ENCODE measurements at places on chromosomes 5 and 9.

- DNase-seq, result peak; percentile 86
Observed at GRCh38 chr9:16213781-16214515, 656.5 kb downstream of the BNC2 start.

DNA sequence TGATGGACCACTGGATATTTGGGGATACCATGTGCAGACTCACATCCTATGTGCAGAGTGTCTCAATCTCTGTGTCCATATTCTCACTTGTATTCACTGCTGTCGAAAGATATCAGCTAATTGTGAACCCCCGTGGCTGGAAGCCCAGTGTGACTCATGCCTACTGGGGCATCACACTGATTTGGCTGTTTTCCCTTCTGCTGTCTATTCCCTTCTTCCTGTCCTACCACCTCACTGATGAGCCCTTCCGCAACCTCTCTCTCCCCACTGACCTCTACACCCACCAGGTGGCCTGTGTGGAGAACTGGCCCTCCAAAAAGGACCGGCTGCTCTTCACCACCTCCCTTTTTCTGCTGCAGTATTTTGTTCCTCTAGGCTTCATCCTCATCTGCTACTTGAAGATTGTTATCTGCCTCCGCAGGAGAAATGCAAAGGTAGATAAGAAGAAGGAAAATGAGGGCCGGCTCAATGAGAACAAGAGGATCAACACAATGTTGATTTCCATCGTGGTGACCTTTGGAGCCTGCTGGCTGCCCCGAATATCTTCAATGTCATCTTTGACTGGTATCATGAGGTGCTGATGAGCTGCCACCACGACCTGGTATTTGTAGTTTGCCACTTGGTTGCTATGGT, 54.5 kb upstream of the HNRNPA0 start:
- DNase-seq, result no peak

- DNase-seq, result no peak
Observed at GRCh38 chr9:128294142-128294541, 18.1 kb downstream of the SWI5 start.

DNA sequence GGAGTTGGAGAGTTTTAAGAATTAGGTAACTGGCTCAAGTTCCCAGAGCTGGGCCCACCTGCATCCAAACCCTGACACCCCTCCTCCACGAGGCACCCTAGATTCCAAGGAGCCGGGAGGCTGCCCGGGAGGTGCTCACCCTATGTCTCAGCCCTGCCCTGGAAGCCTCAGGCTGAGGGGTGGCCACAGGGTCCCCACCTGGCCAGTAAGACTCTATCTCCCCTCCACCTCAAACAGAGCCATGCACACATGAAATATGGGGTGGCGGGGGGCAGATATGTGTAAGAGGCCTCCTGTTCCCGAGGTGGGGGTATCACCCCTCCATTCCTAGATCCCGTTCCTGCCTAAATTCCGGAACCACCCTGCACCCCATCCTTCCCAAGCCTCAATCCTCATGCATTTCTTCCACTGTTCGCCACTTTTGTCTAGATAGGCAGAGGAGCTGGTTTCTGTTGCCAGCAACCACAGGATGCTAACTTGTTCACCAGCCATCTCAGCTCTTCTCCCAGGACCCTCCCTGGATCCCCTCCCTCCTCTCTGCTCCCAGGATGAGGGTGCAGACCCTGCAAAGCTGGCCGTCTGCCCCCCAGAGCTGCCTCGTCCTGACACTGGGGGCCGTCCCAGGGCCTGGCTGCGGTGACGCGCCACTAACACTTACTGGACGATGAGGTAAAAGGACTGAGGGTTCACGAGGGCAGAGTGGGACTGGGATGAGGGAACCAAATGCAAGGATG, 44.1 kb downstream of the COL23A1 start:
- no peak for DNase-seq

DNA sequence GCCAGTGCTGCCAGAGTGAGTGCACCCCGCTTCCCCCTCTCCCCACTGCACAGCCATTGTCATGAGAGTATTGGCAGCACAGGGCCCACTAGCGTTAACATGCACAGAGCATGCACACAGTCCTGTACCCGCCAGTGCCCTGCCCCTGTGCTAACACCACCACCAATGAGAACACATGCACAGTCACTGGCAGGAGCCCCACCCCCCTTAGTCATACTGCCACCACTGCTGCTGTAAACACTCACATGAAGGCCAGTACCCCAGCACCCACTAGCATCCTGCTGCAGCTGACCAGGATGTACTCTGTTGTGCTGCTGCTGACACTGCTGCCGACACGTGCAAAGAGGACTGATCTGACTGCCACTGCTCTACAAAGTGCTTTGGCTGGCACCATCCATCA, 19.5 kb upstream of the RANBP6 start:
- no peak for DNase-seq

- DNase-seq, result no peak
Observed at GRCh38 chr9:2992427-2992826, 148.5 kb upstream of the PUM3 start.

GRCh38 chr5:65808251-65808741, 86.3 kb downstream of the NLN start:
- no peak for DNase-seq

DNA sequence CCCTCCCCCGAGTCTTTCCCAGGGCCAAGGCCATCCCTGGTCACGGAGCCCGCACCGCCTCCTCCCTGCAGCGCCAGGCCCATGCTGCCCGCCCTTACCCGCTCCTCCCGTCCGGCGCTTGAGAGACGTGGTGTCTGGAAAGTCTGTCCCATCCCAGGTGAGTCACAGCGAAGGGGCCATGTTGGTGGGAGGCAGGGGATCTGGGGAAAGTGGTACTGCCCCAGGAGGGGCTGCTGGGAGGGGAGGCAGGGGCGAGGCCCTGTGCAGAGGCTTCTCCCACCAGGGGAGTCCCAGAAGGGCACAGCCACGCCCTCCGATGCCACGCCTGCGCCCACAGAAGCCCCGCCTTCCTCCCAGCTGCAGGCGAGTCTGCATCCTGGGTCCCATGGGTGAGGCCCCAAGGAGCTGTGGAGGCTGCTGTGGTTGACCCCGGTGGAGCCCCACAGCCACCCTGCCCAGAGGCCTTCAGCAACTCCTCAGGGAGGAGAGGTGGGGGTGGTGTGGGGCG, 107.0 kb upstream of the PPP1R26 start:
- DNase-seq, result no peak

DNA sequence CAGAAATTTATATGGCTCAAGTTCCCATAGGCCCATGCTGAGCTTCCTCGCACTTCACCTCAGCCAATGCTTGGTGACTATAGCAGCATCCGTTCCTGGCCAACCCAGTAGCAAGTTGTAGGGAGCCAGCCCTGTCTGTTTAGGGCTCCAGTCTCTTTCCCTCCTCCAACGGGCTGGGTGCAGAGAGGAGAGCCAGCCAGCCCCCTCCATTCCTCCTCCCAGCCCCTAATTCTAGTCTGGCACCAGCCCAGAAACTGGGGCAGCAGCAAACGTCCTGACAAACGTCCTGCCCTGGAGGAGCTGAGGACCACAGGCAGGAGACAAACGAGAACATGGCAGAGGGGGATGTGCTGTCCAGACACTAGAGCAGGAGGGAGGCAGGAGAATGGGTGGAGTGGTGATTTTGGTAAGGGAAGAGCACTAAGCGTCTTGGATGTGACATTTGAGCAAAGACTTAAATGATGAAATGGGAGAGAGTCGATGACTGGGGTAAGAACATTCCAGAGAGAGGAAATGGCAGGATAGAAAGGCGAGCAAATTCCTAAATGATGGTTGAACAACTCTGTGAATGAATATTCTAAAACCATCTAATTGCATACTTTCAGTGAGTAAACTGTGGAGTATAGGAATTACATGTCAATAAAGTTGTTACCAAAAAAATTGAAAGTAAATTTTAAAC, 222.5 kb upstream of the DAPK1 start:
- no peak for DNase-seq

DNA sequence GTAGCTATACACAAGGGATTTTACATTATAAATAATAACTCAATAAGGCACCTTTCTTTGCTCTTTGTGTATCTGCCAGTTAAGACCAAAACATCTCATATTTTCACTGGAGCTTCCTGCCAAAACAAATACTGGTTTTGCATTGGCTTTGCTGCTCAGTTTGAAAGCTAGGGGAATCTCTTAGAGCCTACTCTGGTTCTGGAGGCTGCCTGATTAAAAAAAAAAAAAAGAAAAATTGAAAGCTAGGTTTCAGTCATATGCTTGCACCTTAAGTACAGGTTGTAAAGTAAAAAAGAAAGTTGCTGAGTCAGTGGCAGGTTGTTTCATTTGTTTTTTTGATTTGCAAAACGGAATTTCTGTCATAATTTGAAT, 2.3 kb downstream of the DENND4C start:
- DNase-seq, result no peak

DNA sequence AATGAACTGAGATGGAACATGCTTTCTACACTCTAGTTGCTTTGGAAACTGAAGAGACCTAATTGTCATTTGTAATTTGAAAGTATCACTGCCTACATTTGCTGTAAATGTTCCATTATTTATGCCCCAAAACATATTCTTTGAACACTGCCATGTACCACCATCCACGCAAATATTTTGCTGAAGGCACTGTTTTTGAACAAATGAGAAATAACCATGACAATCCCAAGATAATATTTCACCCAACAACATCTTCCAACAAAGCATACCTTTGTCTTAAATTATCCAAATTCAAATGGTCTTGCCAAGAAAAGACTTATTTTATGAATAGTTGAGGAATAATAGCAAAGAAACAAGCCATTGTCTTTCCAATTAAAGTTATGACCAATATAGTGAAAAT, 356.2 kb downstream of the SEMA5A start:
- DNase-seq, result no peak

GRCh38 chr5:35182486-35182885, 47.8 kb downstream of the PRLR start:
- no peak for DNase-seq

DNA sequence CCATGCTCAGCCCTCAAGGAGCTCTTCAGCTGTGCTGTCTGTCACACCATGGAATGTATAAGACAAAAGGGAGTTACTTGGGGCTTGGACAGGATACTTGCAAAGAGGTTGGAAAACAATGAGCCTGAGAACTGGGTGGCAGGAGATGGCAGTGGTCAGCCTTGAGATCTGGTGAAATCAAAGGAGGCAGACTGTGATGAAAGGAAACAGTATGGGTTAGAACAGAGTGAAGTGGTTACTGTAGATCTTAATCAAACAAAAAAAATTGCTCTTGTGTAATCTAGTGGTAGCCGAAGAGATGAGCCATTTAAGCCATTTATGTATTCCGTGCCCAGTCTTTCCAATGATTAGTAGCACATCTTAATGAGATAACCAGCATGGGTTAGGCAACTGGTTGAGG, 142.2 kb downstream of the SV2C start:
- DNase-seq, result no peak

DNA sequence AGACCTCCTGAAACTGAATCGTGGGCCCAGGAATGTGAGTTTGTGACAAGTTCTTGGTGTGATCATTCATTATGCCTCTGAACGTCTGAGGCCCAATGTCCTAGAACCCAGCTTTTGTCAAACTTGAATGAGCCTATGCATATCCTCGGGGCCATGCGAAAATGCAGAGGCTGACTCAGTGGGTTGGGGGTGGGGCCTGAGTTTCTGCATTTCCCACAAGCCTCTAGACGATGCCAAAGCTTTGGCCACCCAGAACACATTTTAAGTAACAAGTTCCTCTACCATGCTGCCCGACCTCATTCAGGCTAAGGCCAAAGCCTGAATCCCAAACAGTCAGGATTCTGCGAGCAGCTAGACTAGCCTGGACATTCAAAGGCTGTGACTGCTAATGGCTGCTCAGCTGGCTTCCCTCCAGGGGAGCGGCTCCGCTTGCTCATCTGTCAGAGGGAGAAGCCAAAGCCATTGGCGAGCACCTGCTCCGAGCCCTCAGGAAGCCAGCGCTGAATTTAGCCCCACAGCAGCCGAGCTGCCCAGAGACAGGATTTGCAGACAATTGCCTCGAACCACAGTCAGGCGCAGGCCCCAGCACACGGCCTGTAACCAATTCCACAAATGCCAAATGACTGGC, 177.5 kb downstream of the ZDHHC21 start:
- DNase-seq, result no peak

DNA sequence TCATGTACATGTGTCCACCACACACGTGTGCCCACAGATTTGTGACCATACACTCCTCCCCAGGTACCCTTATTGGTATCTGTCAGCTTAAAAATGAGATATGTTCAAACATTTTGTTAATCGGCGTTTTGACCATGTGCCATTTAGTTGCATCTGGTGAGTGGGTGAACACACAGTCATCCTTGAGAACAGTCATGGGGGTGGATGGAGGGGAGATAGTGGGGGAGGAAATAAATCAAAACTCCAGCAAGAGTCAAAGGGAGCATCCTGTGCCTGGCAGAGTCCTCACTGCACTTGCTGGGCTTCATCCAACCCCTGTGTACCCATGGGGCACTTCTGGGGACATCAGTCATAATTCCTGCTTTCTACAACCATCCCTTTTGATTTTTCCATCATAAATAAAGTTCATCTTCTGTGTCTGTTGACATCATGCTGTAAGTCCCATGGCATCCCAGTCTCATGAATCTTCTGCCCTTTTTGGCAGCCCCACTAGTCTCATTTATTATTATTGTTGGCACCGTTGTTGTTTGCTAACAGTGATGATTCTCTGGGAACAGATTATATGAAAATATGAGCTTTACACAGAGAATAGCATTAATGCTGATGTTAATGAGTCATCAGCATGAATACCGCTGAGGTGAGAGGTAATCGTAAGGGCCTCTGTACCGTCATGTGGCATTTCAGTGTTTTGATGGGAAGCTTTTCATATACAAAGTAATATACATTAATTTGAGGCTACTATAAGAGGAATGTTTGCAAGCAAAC, 24.4 kb upstream of the CLK4 start:
- DNase-seq, result no peak

- no peak for DNase-seq
Observed at GRCh38 chr5:38494763-38495162, 61.7 kb downstream of the LIFR start.

GRCh38 chr5:180313677-180314505, 22.0 kb upstream of the MAPK9 start:
- DNase-seq, result no peak

DNA sequence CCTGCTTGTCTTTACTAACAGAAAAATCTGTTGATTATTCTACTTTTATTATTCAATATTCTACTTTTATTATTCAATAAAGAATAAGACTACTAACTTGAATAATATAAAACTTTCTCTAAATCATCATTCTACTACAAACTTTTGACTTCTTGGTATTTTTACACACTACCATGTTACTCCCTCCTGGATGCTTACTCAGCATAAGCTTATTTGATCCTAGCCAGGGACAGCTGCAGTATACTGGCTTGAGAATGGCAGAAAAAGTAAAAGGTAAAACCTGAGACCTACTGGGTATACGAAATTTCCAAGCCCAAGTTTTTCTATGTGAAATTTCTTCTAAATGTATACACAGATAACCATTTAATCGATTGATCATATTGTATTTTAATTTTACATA, 26.1 kb downstream of the PGGT1B start:
- DNase-seq, result no peak

Data from ascending aorta (tissue), 2 donors.